ENCODE measurements at places on chromosomes 11 and 22.

DNA sequence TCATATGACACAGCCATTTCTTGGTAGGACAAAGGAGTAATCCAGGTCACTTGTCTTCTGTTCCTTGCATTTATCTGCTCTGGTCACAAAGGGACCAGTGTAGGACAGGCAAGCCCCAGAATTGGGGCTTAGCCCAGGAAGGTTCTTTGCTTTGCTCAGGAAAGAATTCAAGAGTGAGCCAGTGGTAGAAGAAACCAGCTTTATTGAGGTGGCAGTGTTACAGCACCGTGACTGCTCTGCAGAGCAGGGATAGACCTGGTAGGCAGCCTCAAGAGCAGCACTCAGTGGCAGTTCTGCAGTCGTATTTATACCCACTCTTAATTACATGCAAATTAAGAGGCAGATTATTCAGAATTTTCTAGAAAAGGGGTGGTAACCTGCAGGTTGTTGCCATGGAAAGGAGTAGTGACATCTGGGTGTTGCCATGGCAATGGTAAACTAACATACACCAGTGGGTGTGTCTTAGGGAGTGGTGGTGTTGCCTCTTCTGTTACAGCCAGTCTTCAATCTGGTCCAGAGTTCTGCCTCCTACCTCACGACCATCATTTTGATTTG, 84.9 kb upstream of the RAB1B start:
- DNase-seq, result no peak

- DNase-seq, result peak; percentile 7
Measured at GRCh38 chr11:8258289-8258688, 5.4 kb downstream of the LMO1 start.

DNA sequence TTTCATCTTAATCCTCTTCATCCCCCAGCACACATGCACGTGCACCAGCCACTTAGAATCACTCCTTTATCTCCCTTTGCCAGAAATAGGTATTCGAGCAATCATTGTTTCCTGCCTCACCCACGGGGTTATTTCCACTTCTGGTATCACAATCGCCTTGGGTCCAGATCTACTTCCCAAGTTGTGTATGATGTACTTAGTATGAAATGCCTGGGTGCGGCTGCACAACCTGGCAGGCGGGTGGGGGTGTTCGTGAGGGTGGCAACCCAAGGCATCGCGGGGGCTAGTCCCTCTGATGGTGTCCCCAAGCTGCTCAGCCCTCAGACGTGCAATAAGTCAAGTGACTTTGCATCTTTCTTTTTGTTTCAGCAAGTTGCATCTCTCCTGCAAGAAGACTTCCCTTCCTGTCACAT, 475.6 kb downstream of the MIAT start:
- no peak for DNase-seq

GRCh38 chr22:35215993-35216392, 41.3 kb upstream of the HMGXB4 start:
- DNase-seq, result no peak

GRCh38 chr11:47550288-47551047, 2.5 kb downstream of the CELF1 start:
- no peak for DNase-seq

- DNase-seq, result no peak
Measured at GRCh38 chr11:9004183-9004926, 554 bp upstream of the NRIP3 start.

DNA sequence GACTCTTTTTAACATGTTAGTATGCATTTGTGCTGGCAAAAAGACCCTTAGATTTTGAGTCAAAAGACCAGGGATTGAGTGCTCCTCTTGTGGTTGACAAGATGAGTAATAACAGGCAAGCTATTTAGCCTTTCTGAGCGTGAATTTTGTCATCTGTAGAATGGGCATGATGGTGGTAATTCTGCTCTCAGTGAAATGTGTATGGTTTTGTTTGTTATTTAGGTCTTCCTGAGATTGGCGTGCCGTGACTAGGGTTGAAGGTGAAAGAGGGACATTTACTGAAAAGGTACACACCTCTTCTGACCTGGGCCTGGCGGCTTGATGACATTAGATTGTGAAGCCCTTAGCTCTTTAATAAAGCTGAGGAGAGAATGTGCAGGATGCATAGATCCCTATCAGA, 8.4 kb upstream of the CEP295 start:
- DNase-seq, result no peak

GRCh38 chr22:38756711-38757463, 1.1 kb upstream of the SUN2 start:
- no peak for DNase-seq

DNA sequence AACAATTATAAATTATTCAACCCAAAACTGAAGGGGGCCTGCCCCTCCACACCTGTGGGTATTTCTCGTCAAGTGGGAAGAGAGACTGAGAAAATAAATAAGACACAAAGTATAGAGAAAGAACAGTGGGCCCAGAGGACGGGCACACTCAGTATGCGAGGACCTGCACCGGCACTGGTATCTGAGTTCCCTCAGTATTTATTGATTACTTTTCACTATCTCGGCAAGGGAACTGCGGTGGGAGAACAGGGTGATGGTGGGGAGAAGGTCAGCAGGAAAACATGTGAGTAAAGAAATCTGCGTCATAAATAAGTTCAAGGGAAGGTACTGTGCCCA, 3.2 kb downstream of the C11orf54 start:
- no peak for DNase-seq

- DNase-seq, result no peak
Measured at GRCh38 chr11:120611581-120611980, 100.0 kb downstream of the GRIK4 start.

DNA sequence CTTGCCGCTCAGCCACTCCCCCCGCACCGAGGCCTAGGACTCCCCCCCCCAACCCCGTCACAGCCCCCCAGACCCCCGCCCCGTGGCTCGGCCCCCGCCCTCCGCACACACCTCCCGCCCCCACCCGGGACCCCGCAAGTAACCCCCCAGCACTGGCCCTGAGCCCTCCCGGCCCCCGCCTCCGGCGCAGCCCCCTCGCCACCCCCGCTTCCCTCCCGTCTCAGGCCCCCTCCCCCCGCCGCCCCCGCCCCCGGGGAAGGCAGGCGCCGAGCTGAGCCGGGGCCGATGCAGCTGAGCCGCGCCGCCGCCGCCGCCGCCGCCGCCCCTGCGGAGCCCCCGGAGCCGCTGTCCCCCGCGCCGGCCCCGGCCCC, 1.5 kb downstream of the SHANK3 start:
- no peak for DNase-seq

GRCh38 chr11:86795949-86796348, 4.4 kb upstream of the PRSS23 start:
- no peak for DNase-seq
